ENCODE measurements at places on chromosomes 2 and 18.

DNA sequence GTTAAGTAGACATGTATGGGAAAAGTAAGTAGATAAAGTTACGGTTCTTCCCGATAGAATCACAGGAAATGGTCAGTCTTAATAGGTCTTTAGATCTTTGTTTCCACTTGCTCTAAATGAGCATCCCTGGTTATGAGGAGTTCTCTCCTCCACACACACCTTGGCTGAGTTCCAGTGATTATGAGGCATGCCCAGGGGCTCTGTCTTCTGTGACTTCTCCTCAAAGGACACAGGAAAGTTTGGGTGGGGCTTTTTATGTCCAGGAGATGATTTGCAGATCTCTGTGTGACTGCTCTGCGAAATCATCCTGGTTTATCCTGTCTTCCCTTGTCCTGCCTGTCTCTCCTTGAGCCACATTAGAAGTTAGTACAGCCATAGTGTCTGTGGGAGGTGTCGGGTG is 83.9 kb upstream of the EML6 start:
- no peak for DNase-seq

- DNase-seq: no peak
These were observed 310.1 kb downstream of the EXOC6B start for GRCh38 chr2:72515696-72516095.

DNA sequence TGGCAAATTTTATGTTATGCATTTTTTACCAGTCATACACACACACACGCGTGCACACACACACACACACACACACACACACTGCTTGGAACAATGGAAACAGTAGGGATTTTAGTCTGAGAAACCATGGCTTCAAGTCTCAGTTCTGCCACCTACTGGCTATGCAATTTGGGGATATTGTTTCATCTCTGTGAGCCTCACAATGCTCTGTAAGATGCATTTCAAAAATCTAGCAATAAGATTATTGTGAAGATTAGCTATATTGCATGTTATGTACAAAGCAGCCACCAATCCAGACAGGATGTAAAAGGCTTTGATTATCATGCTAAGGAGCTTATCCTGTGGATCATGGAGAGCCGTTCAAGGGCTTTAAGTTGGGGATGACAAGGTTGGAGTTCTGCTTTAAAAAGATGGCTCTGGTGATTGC is 401.4 kb downstream of the NBAS start:
- no peak for DNase-seq

GRCh38 chr2:170554278-170554955 is 160.7 kb upstream of the SP5 start:
- peak; percentile 71 for DNase-seq

- no peak for DNase-seq
These were observed 35.1 kb upstream of the LHCGR start for GRCh38 chr2:48790407-48791170.

- DNase-seq: no peak
These were observed 324.5 kb upstream of the THUMPD2 start for GRCh38 chr2:40103590-40103989.

DNA sequence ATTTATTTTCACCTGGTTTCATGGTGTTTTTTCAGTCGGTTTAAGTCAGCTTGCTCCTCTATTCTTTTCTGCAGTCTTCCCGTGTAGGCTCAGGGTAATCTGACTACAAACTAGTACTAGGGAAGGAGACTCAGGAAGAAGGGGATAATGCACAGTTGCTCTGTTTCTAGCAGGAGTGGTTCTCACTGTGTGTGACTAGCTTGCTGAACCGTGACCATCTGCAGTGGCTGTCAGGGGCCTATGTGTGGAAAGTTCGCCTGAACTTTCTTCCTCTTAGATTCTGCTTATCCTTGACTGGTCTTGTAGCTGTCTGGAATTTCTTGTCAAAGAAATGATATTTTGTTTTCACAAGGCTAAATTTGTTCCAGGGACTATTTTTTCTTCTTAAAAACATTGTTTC is 46.3 kb upstream of the AQP4 start:
- DNase-seq: no peak

DNA sequence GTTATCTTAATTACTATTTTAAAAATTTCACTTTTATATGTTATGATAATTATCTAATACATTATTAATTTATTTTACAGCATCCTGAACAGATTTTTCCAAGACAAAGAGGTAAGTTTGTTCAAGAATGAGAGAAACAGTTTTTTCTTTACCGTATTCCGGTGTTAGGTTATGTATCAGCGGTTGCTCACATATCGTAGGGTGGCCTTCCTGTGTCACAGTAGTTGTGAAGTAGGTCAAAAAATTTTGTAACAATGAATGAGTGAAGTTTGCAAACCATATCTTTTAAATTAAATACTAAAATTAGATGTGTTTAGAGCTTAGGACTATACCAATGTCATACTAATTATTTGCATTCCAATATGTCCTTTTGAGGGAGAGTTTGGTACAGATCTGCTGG is 33.5 kb downstream of the MRPS9 start:
- DNase-seq: no peak

DNA sequence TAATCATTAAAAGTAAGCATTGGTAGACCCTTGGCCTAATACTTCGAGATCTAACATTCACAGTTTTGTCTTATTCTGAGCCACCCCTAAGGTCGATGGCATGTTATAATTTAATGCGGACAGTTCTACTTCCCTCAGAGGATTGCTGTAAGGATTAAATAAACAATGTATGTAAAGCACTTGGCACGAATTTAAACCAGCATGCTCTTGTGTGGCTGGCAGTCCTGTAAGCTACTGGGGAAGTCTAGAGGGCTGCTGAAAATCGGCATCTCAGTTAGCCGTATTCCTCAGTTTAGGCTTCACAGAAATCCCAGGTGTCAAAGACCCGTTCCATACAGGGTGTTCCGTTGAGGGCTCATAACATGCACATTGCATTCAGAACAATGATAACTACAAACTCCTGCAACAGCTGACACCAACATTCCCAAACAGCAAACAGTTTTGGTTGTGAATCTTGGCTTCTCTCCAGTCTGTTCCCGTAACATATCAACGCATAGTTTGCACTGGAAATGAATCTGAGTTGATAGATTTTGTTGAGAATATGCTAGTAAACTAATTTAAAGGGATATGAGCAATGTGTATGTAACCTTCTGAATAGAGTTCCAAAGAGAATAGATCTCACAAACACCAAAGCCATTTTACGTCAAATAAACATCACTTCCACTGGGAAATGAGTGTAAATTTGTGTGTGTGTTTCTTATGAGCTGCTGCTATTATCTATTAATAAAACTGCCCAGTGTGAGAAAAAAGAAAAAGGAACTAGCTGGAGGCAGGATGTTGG is 52.2 kb upstream of the ACKR3 start:
- no peak for DNase-seq

DNA sequence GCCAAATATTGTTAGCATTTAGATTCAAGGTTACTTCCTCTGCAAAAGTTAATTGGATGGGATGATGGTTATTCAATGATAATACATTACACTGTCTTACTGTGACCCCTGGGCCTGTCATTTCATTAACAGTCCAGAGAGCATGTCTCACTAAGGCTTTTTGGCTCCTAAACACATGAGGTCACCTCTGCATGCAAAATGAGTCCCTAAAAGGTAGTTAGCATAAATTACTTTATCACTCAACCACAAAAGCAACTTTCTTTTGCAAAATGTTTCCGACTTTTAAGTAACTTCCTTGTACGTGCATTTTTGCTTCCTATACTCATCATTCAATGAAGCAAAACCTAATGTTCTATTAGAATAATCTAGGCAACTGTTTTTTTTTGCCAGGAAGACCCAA is 16.8 kb upstream of the AGFG1 start:
- DNase-seq: no peak

DNA sequence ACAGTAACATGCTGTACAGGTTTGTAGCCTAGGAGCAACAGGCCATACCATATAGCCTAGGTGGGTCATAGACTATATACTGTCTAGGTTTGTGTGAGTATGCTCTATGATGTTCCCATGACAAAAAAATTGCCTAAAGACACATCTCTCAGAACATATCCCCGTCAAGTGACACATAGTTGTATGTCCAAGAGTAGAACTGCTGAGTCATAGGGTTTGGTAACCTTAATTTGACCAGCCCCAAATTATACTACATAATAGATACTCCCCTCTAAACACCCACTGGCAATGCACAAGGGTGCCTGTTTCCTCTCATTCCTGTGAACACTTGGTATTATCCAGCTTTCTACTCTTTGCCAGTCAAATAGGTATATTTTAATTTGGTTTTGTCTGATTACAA is 161.6 kb downstream of the LCLAT1 start:
- DNase-seq: no peak

DNA sequence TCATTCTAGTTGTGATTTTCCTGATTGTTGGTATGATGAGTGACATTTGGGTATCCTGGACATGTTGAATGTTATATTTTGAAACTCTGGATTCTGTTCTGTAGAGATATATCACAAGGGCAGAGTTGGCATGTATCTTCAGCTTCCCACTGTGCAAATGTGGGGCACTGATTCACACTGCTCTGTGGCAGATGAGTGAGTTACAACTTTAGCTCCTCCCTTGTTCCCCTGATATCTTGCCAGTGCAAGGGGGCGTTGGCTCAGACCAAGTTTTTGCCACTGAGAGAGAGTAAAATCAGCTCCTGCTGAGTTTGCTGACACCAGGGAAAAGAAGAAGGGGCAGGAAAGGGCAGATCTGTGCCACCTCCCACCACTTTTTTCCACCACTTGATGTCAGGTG is 199.6 kb upstream of the MMADHC start:
- no peak for DNase-seq

DNA sequence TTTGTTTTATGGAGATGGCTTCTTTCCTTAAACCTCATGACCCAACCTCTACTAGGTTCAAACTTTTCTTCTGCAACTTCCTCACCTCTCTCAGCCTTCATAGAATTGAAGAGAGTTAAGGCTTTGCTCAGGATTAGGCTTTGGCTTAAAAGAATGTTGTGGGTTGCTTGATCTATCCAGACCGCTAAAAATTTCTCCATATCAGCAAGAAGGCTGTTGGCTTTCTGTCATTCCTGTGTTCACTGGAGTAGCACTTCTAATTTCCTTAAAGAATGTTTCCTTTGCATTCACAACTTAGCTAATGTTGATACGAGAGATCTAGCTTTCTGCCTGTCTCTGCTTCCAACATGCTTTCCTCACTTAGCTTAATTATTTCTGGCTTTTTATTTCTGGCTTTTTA is 58.1 kb upstream of the KYNU start:
- DNase-seq: no peak

- no peak for DNase-seq
These were observed 184.8 kb upstream of the RAB12 start for GRCh38 chr18:8424481-8424880.

- no peak for DNase-seq
These were observed 357.5 kb upstream of the ETAA1 start for GRCh38 chr2:67039517-67040103.

GRCh38 chr2:240933048-240933965 is 27.2 kb downstream of the CROCC2 start:
- DNase-seq: peak; percentile 59

GRCh38 chr18:61203151-61203550 is 130.1 kb upstream of the CDH20 start:
- DNase-seq: no peak

DNA sequence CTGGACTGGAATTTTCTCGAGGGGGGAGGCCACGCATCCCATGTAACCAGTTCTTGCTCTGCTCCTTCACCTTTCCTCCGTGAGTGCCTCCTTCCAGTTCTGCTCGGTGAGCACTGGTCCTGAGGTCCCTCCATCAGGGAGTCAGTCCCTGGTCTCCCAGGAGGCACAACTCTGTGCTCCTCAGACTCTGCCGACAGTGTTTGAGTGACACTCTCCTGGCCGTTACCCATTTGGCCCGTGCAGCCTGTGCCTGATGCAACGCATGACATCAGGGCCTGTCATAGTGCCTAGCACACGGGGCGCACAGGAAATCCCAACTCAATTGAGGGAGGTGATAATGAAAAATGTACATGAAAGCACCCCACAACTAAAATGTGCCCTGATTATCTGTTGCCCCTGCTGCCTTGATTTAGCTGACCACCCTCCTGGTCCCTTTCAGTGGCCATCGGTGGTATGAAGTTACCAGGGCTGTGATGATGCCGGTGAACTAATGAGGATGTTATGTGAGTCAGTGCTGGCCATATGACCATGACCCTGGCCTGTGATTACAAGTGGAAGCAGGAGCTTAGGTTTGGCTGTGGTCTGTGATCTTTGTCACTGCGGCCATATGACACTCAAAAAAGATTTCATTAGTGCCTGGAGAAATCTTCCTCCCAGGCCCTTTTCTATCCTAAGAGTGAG is 144.6 kb downstream of the TDRD15 start:
- no peak for DNase-seq

DNA sequence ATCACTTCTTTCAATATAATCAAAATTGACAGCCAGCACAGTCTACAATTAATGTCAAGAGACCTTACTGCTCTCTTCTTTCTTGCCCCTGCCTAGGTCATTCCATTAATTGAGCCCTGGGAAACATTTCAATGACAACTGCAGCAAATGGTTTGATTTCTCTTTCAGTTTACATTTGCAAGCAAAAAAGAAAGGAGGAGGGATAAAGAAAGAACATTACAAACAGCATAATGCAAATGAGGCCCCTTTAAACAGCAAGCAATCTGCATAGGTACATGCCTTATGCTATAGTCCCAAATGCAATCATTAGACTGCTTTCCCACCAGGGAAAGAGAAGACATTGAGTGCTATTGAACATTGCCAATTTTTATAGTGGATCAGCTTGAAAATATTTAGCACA is 655.0 kb upstream of the CDH2 start:
- DNase-seq: no peak

DNA sequence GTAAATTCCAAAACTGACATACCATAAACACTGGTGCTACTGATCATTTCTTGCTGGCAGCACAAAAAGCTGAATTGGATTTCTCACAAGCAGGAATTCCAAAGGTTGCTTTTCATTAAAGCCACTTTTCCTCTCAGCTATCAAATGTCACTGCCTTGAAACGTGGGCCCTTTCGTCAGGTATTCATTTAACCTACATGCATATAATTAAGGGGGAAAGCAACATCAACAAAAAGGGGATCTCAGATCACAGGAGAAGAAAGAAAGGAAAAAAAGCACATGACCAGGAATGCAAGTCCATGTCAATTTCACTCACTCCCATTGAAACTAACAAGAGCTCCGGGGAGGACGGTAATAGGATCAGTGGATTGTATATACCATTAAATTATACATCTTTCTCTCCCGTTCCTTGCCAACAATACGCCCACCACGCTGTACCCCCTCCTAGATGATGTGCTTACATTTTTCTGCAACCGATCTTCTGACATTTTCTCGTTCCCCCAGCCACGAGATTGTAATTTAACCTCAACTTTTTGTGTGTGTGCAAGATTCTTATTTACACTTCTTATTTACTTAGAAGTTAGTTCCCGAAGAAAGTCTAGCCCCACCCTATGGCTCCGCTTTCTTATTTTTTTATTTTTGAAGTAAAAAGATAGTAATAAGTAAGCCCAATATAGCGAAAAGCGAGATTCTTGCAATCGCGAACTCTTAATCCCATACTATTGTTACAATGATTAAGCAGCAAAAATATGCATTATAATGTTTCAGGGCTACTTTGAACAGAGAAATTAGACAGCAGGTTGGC is 725 bp downstream of the FIGN start:
- no peak for DNase-seq

DNA sequence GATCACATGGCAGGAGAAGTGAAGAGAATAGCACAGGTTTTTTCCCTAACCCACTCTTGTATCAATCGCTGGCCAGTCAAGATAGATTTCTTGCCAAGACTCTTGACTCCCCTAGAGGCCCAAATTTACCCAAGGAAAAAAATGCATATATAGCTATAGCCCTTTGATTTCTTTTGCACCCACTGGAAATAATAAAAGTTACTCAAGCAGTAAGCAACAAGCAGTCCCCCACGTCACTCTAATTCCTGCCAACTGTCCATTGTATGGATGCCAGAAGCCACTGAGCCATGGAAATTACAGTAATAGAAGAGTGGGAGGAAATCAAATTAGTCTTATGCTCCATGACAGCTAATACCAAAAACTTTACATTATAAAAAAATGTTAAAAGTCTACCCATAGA is 125.3 kb upstream of the SLC39A10 start:
- DNase-seq: no peak

Data from sigmoid colon (tissue), 7 donors.